Thoracic aorta (tissue), 2 donors: ENCODE measurements at places on chromosomes 12 and 14. TPM values are rescaled to one million over a fixed set of nuclear protein-coding genes. Genes with fewer than 3 reads are reported as not detected.

PTGDR gene
- total RNA-seq, result 2.9 TPM

CLEC1A gene
- 3.7 TPM for total RNA-seq

MMP17 gene
- 12.1 TPM for total RNA-seq

C12orf54 gene
- total RNA-seq, result not detected

DNA sequence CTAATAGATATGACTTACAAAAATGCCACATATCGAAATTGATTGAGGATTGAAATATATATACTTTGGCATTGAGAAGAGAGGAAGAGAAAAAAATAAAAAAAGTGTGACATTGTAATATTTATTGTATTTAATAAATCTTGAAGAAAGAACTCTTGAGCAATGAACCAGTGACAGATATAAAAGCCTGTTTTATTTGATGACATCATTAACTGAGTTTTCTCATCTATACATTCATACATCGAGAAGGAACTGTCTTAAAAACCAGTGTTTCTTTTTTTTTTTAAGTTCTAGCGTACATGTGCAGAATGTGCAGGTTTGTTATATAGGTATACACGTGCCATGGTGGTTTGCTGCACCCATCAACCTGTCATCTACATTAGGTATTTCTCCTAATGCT lies 368.2 kb downstream of the SNAPC1 start:
- DNase-seq, result no peak
